ENCODE measurements at places on chromosomes 6 and 20.

- DNase-seq: no peak
These were observed 91.4 kb upstream of the RNF217 start for GRCh38 chr6:124870611-124871459.

DNA sequence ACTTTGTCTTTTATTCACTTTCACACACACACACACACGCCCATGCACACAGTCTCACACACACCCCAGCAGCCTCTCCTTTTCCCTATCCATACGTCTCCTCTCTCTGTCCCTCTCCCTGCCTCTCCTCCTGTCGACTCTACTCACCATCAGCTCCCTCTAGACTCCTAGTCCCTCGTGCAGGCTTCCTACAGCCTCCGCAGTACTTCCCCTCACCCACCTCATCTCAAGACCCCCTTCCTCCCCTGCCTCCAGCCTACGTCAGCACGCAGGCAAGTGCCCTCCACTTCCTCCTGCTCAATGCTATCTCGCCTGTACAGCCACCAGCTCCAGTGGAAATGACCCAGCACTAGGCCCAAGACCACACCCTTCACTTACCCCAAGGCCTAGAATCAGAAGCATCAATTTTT, 820 bp upstream of the TREML2 start:
- DNase-seq: no peak

DNA sequence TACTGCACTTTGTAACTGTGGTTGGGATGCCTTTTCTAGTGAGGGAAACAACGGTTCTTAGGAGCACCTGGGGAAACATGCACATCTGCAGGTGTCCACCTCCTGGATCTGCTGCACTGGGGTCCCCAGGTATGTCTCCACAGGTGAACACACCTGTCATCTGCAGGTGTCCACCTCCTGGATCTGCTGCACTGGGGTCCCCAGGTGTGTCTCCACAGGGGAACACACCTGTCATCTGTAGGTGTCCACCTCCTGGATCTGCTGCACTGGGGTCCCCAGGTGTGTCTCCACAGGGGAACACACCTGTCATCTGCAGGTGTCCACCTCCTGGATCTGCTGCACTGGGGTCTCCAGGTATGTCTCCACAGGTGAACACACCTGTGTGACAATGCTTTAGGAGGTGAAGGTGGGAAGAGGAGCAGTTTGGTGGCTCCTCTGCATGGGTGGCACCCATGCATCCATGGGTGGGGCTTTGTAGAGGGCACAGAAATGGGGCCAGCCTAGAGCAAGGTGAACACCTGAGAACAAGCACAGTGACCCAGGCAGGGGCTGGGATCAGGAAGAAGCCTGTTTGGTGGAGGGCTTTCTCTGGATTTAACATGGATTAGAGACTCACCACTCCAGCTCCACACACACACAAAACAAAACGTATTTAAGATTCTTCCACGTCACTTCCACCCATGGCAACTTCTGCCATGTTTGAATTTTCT, 206.0 kb upstream of the CDH4 start:
- no peak for DNase-seq

GRCh38 chr20:3557237-3557785, 86.5 kb downstream of the ATRN start:
- no peak for DNase-seq

DNA sequence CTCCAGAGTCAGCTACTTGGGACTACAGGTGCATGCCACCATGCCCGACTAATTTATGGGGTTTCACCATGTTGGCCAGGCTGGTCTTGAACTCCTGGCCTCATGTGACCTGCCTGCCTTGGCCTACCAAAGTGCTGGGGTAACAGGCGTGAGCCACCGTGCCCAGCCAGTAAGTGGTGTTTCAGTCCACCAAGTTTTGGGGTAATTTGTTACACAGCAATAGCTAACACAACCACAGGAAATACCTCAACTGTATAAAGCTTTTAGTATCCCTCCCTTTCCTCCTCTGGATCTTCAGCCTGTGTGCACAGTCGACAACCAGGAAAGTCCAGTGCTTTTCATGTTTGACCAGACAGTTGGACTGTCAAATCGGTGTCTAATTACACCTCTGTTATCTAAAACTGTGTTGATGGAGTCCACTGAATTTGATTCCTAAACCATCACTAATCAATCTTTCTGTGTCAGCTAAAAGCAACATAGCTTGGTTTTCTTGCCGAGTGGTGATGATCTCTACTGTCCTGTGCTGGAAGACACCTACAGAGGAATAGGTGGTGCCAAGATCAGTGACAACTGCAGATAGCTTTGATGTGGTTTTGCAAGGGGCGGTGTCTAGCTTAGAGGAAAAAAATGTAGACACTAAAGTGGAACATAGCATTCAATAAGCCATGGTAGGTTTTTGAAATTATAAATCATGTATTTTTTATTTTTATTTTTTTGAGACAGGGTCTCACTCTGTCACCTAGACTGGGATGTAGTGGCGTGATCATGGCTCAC, 22.2 kb upstream of the ZBTB2 start:
- peak; percentile 82 for DNase-seq

DNA sequence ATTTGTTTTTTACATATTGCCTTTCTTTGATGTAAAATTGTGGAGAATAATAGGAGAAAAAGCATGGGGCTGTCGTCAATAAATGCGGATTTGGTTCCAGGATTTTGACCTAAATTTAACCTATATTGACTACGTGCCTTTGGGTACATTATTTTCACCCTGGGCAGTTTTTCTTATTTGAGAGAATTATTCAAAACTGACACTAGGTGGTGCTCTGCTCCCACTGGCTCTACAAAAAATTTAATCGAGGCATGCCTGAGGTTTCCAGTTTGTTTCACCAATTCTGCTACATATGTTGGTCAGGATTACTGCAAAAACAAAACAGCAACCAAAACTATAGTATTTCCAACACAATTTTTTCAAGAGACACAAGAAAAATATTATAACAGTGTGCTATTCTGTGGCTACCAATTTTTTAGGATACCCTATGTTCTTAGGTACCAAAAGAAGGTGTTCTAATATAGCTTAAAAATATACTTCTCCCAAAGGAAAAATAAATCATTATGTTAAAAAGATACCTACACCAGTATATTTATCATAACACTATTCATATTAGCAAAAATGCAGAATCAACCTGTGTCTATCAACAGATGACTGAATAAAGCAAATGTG, 48.6 kb upstream of the FABP7 start:
- peak; percentile 15 for DNase-seq

GRCh38 chr6:84278321-84278998, 51.0 kb upstream of the CEP162 start:
- no peak for DNase-seq

GRCh38 chr6:137722749-137723272, 144.2 kb upstream of the TNFAIP3 start:
- peak; percentile 39 for DNase-seq

DNA sequence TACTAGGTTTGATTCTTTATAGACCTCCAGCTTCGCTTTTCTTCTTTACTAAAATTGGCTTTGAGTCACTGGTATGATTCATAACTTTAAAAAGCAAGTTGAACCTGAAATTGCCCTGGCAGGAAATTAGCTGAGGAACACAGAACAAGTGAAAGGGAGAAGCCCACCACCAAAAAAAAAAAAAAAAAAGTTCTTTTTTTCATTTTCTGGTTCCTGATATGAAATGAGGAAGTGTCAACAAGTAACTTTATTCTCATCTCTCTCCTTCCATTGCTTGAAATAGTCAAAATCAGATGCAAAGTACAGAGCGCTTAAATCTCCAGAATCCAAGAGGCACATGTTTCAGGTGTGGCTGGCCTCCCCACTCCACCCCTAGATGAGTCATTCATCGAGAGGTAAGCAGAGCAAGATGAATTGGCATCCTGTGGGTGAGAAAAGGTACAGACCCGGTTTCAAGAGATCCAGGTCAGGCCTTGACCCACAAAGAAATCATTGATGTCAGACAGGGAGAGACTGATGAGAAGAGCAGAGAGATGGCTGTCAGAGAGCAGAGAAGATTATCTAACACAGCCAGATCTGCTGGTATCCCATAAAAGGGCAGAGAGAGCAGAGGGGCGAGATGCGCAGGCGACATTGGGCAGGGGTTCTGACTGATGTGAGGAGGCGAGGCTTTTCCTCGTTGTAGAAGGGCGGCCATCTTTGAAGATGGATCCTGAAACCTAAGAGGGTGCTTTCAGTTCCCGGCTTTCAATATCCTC, 54.8 kb upstream of the MBOAT1 start:
- DNase-seq: no peak

DNA sequence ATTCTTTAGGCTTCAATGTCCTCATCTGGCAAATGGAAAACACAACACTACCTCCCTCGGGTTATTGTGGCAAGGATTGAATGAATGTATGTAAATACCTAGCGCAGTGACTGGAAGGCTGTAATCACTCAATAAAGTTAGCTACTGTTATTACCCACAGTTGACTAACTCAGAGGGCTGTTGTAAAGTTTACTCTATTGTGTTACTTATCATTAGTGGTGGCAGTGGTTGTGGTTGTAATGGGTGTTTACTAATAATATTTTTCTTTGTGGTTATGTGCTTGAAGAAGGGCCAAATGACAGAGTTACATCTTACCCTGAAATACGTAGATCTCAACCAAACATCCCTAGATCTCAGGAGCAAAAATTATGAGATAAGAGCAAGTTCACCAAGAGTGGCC, 42.0 kb upstream of the PXDC1 start:
- no peak for DNase-seq

DNA sequence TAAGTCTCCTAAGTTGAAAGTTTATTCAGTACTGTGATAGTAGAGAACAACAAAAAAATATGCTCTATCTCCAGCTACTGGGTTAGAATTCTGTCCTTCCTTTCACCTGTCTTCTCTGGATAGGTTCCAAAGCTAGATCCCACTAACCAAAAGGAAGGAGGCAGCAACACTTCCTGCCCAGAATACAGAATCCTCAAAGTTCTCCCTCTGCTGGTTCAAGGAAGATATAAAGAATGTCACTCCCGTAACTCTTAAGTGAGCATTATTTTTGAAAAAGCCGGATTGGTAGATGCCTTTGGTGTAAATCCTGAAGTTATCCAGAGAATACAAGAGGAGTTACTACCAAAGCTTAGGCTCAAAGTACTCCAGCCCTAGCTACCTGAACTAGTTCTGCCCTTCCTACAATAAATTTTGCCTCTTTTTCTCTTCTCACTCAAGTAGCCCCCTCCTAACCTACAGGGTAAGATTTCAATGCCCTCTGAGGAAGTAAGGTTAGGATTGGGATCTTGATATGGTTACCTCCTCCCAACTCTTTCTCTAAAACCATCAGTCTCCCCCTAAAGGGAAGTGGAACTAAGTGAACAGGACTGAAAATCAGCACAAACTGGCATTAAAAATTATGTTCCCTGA, 26.0 kb upstream of the CRIP3 start:
- peak; percentile 19 for DNase-seq

DNA sequence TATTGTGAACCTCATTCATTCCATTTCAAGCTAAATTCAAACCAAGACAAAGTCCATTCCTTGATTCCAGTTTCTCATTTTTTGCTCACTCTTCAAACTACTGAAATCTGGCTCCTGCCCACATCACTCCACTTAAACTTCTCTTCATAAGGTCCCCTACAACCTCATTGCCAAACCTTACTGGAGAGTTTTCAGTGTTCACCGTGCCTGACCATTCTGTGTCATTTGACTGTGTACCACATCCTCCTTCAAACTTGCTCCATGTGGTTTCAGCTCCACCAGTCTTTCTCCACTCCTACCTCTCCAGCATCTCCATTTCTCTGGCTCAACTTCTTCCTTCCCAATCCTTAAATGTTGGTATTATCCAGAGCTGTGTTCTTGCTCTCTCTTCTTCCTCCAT, 38.5 kb upstream of the TAB2 start:
- no peak for DNase-seq

DNA sequence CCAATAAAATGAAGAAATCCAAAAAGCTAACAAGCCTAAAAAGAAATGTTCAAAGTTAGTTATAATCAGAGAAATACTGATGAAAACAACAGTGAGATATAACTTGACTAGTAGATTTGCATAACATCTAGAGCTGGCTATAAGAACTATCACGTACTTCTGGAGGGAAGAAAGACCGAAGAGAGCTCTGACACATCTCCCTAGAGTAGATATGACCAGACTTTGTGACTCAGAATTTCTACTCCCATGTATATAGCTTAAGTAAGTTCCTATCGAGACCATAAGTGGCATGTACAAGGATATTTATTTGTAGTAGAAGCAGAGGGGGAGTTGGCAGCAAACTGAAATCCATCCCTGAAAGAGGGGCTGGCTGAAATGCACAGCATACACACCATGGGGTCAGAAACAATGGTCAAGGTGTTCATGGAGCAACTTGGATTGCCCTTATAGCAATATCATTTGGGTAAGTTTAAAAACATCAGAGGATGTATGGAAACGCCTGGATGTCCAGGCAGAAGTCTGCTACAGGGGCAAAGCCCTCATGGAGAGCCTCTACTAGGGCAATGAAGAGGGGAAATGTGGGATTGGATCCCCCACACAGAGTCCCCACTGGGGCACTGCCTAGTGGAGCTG, 25.6 kb upstream of the IL17A start:
- DNase-seq: no peak

- no peak for DNase-seq
These were observed 38.7 kb downstream of the TGM2 start for GRCh38 chr20:38126146-38126921.

Data from CD4-positive, alpha-beta T cell treated with Interleukin-10 for 1 hour (primary cell).